Spinal cord (tissue), 10 donors: ENCODE measurements at places on chromosomes 5 and 9. TPM values are rescaled to one million over a fixed set of nuclear protein-coding genes. Genes with fewer than 3 reads are reported as not detected.

The DEPDC1B gene
- 13.2 TPM for total RNA-seq

DNA sequence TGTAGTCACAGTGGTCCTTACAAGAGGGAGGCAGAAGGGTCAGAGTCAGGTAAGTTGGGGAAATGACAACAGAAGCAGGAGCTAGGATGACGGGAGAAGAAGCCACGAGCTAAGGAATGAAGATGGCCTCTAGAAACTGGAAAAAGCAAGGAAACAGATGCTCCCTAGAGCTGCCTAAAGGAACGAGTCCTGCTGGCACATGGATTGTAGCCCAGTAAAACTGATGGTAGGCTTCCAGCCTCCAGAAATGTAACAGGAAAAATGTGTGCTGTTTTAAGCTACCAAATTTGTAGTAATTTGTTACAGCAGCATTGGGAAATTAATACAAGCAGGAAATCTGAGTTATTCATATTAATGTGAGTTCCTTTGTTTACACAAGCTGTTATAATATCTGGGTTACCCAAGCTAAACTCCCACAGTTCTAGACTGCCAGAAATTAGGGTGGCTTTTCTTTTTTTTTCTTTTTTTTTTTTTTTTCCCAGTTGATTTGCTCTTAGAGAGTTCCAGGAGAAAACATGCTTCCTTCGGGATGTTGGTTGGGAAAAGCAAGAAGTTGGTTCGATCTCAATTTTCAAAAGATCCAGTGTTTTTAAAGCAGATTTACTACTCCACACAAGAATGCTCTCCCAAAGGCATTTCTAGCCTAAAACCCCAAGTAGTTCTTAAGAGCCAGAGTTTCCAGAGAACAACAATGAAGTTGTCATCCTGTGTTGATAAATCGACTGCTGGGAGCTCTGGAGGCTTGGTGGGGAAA lies 400.0 kb upstream of the SLC24A2 start:
- DNase-seq, result no peak

- peak; percentile 36 for DNase-seq
Observed at GRCh38 chr5:141477815-141478214, 2.0 kb downstream of the PCDHGC3 start.

- no peak for DNase-seq
Observed at GRCh38 chr5:133075572-133076536, 24.0 kb downstream of the HSPA4 start.

GRCh38 chr5:88734983-88735382 lies 148.0 kb downstream of the MEF2C start:
- DNase-seq, result no peak

GRCh38 chr9:127931092-127931881 lies 710 bp upstream of the PIP5KL1 start:
- no peak for DNase-seq
